Chondrocyte (in vitro differentiated cells): ENCODE measurements at places on chromosomes 2 and 18. TPM values are rescaled to one million over a fixed set of nuclear protein-coding genes. Genes with fewer than 3 reads are reported as not detected.
A peak's percentile ranks its signal among the peaks of the same experiment; 100 is the strongest.

OTOS gene
- not detected in 3 replicates for total RNA-seq

SERPINB7 gene
- not detected in 3 replicates for total RNA-seq

NEB gene
- 1.0 to 2.2 TPM (median 2.2 TPM) in 3 replicates for total RNA-seq

CCDC85A gene
- 0.51 to 5.0 TPM (median 0.70 TPM) in 3 replicates for total RNA-seq

POMC gene
- total RNA-seq = not detected in 3 replicates

- peaks cover 13% of the 10 kb centered on the region for H3K4me1 ChIP-seq
- no peaks in the 10 kb centered on the region for H3K27me3 ChIP-seq
- no peak for DNase-seq
These were observed 47.3 kb upstream of the NDUFV2 start for GRCh38 chr18:9055185-9055584.

GRCh38 chr18:31723639-31723989 lies 37.1 kb downstream of the SLC25A52 start:
- no peaks in the 10 kb centered on the region for H3K4me1 ChIP-seq
- H3K36me3 ChIP-seq = peaks cover 1% of the 10 kb centered on the region
- H3K27ac ChIP-seq = no peak overlapping the region
- no peak for DNase-seq

DNA sequence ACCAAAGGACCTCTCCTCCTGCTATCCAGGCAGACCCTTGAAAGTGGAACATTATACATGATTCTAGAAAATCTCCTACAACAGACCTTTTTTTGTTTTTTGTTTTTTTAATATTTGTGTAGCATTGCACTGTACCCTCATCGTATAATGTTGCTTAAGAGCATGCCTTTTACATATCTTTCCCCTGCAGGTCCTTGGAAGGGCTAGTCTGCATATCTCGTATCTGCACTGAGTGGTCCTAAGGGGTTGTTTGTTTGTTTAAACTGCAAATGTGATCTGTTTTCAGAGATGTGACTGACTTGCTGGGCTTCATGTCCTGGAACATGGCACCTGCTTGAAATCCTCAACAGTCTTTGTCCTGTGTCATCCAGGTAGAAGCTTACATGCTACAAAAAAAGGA lies 204.1 kb downstream of the FAM210A start:
- no peak overlapping the region for H3K4me3 ChIP-seq
- peaks cover 37% of the 10 kb centered on the region for H3K4me1 ChIP-seq
- H3K36me3 ChIP-seq = peaks cover 21% of the 10 kb centered on the region
- DNase-seq = no peak
- peak overlapping the region; percentile 52 for H3K27ac ChIP-seq

DNA sequence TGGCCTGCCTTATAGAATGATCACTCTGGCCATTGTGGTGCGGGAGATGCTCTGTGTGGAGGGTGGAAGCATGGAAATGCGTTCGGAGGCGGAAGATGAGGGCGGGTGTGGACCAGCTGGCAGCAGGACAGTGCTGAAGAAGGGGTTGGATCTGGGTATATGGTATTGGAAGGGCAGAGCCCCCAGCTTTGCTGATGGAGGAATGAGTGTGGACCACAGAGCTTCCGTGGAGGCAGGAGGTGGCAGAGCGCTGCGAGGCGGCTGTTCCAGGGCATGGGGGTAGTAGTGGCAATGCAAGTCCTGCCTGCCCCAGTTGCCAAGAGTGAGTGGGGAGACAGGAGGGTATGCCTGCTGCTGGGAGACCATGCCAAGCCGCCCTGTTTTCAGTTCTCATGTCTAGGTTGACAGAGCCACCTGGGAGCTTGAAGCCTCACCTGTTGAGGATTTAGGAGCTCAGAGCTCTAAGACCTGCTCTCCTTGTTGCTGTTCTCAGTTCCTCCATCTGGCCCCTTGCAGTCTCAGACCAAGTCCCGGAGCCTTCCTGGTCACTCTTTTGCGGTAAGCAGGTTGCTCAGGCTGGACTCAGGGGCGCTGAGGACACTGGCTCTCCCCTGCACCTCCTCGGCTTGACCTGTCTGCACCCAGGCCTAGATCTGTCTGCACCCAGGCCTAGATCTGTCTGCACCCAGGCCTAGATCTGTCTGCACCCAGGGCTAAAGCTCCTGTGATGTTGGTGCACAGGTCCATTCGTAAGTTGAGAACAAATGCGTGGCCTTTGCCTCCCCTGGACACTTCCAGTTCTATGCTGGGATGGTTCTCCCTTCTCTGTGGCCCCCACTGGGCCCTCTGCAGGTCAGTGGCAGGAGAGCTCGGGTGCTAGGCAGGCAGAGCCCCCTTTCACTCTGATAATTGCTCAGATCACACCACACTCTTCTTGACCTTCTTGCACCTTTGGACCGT lies 290.5 kb upstream of the HS6ST1 start:
- no peaks in the 10 kb centered on the region for H3K4me1 ChIP-seq
- H3K4me3 ChIP-seq = no peak overlapping the region
- no peaks in the 10 kb centered on the region for H3K36me3 ChIP-seq

GRCh38 chr18:75723521-75724340 lies 296.2 kb upstream of the SMIM21 start:
- no peaks in the 10 kb centered on the region for H3K4me1 ChIP-seq
- no peak for DNase-seq
- peaks cover 20% of the 10 kb centered on the region for H3K27me3 ChIP-seq
- H3K36me3 ChIP-seq = peaks cover 1% of the 10 kb centered on the region

GRCh38 chr2:218631837-218632236 lies 24.1 kb downstream of the PLCD4 start:
- no peak for DNase-seq
- peaks cover 23% of the 10 kb centered on the region for H3K36me3 ChIP-seq
- H3K4me1 ChIP-seq = peaks cover 5% of the 10 kb centered on the region

DNA sequence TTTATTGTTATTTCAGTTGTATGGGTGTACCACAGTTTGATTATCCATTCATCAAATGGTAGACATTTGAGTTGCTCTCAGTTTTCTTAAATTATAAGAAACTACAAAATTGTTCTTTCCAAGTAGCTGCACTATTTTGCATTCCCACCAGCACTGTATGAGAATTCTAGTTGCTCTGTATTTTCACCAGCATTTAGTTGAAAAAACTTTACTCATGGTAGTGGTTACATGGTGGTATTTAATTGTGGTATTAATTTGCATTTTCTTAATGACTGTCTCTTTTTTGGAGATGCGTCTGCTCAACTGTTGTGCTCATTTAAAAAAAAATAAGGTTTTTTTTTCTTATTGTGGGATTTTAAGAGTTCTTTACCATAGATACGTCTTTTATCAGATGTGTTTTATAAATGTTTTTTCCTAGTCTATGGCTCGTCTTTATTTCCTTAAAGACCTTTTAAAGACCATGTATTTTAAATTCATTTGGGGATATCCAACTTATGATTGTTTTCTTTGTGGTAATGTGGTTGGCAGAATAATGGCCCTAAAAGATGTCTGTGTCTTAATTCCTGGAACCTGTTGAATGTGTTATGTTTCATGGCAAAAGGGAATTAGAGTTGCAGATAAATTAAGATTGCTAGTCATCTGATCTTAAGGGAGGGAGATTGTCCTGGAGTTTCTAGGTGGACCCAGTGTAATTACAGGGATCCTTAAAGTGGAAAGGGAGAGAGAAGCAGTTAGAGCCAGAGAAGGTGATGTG lies 37.4 kb downstream of the UBE2F start:
- no peak for DNase-seq
- no peak overlapping the region for H3K4me3 ChIP-seq
- H3K27ac ChIP-seq = no peak overlapping the region

- no peaks in the 10 kb centered on the region for H3K27me3 ChIP-seq
- peak overlapping the region; percentile 20 for H3K27ac ChIP-seq
- DNase-seq = no peak
- H3K36me3 ChIP-seq = peaks cover 19% of the 10 kb centered on the region
- peaks cover 54% of the 10 kb centered on the region for H3K4me1 ChIP-seq
- no peak overlapping the region for H3K4me3 ChIP-seq
These were observed 10.2 kb downstream of the ACKR3 start for GRCh38 chr2:236579746-236580315.

- H3K36me3 ChIP-seq = no peaks in the 10 kb centered on the region
- DNase-seq = peak; percentile 72
These were observed 62.5 kb upstream of the SMAD7 start for GRCh38 chr18:49013291-49013691.

DNA sequence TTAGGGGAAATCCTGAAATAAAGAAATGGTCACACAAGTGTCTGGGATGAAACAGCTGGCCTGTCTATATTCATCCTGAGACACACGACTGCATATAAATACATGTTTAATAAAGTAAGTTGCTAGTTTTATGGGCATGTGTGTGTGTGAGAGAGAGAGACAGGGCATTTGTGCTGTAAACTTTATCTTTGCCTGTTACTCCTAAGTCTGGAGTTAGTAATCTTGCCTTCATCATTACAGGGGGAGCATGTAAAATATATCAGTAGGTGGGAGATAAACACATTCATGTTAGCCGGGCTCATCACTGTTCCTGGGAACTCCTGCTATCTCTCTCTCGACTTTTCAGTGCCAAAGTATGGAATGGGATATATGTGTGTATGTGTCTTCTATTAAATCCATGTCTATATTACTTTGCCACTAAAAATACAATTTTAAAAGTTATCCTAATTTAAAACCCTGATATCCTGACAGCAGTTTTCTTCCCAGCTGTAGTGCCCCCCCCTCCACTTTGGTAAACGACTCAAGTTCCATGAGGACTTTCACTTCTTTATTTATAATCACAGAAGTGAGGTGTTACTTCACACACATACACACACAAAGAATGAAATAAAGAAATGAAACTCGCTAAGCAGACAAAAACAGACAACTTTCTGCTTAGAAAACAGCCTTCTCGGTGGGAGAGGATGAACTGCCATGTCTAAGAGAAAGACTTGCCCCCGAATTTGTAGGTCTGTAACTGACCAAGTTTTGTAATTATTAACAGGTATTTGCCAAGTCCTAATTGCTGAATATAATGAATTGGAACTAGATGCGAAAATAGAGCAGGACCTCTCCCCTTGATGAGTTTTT lies 947 bp downstream of the ZEB2 start:
- no peak for DNase-seq
- no peak overlapping the region for H3K27ac ChIP-seq
- peaks cover 4% of the 10 kb centered on the region for H3K36me3 ChIP-seq
- peaks cover 46% of the 10 kb centered on the region for H3K4me1 ChIP-seq
- H3K4me3 ChIP-seq = no peak overlapping the region
- H3K27me3 ChIP-seq = no peaks in the 10 kb centered on the region

GRCh38 chr2:207281436-207281835 lies 115.7 kb upstream of the KLF7 start:
- H3K4me3 ChIP-seq = no peak overlapping the region
- peaks cover 12% of the 10 kb centered on the region for H3K4me1 ChIP-seq
- no peaks in the 10 kb centered on the region for H3K27me3 ChIP-seq
- H3K36me3 ChIP-seq = no peaks in the 10 kb centered on the region
- H3K27ac ChIP-seq = no peak overlapping the region

GRCh38 chr18:13446024-13446423 lies 227.5 kb downstream of the LDLRAD4 start:
- H3K27ac ChIP-seq = no peak overlapping the region
- H3K4me3 ChIP-seq = no peak overlapping the region
- H3K27me3 ChIP-seq = no peaks in the 10 kb centered on the region
- no peak for DNase-seq

DNA sequence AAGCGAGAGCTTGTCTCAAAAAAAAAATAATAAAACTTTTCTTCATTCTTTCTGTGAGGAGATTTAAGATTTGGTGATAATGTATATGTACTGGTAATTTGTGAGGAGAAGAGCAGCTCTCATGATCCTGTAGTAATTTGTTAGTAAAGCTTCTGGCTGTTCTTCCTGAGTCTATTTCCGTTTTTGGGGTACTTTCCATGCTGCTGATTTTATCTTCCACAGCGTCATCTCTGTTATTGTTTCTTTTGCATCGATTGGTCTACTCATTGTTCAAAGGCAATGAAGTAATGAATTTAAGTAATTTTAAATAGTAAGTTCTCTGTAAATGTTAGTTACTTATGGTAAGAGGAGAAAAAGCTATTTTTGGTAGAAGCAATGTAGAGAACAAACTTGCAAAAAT lies 12.0 kb downstream of the NDUFAF7 start:
- H3K27me3 ChIP-seq = no peaks in the 10 kb centered on the region
- no peak for DNase-seq
- H3K36me3 ChIP-seq = peaks cover 29% of the 10 kb centered on the region
- H3K4me1 ChIP-seq = no peaks in the 10 kb centered on the region
- no peak overlapping the region for H3K4me3 ChIP-seq
- H3K27ac ChIP-seq = no peak overlapping the region

DNA sequence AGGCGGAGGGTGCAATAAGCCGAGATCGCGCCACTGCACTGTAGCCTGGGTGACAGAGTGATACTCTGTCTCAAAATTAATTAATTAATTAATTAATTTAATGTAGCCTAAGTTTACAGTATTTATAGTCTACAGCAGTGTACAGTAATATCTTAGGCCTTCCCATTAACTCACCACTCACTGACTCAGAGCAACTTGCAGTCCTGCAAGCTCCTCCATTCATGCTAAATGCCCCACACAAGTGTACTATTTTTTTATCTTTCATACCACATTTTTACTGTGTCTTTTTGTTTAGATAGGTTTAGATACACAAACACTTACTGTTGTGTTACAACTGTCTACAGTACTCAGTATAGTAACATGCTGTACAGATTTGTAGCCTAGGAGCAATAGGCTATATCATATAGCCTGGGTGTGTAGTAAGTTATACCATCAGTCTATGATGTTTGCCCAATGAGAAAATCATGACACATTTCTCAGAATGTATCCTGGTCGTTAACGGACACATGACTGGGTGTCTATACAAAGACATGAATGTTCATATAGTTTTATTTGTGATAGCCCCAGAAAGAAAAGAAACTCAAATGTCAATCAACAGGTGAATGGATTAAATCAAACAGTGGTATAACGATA lies 15.8 kb upstream of the RNU2-63P start:
- H3K4me3 ChIP-seq = no peak overlapping the region
- no peak overlapping the region for H3K27ac ChIP-seq
- H3K36me3 ChIP-seq = peaks cover 33% of the 10 kb centered on the region
- DNase-seq = no peak
- H3K4me1 ChIP-seq = peaks cover 12% of the 10 kb centered on the region

- no peaks in the 10 kb centered on the region for H3K36me3 ChIP-seq
- H3K4me3 ChIP-seq = peak overlapping the region; percentile 74
- no peak overlapping the region for H3K27ac ChIP-seq
- peaks cover 15% of the 10 kb centered on the region for H3K4me1 ChIP-seq
These were observed 21.9 kb upstream of the PAX3 start for GRCh38 chr2:222320436-222321395.

DNA sequence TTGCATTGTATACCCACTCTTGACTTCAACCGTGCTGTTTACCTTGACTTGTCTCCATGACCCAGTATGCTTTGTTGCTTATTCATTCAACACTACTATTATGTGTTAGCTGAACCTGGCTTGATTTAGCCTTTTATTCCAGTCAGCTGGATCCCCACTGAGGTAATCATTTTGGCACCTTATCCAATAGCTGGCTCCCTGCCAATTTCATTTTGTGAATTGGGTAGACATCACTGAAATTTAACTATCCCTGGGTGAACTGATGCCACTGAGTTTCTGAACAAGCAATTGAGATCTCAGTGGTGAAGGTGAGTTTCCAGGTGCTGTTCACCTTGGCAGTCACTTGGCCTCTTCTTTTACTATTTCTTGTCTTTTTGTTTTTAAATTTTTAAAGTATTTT lies 584.3 kb downstream of the ADCYAP1 start:
- H3K27me3 ChIP-seq = peaks cover 1% of the 10 kb centered on the region
- no peak overlapping the region for H3K27ac ChIP-seq
- DNase-seq = no peak
- H3K4me1 ChIP-seq = no peaks in the 10 kb centered on the region
